NCI-H1436 treated with DMSO at 0.1 percent for 48 hours (cell line): ENCODE measurements at places on chromosomes 12 and 14.
A peak's percentile ranks its signal among the peaks of the same experiment; 100 is the strongest.

GRCh38 chr12:1083889-1084262 lies 92.9 kb downstream of the ERC1 start:
- peak; percentile 17 for DNase-seq

GRCh38 chr12:53616950-53617349 lies 9.2 kb downstream of the ATF7 start:
- no peak for DNase-seq

DNA sequence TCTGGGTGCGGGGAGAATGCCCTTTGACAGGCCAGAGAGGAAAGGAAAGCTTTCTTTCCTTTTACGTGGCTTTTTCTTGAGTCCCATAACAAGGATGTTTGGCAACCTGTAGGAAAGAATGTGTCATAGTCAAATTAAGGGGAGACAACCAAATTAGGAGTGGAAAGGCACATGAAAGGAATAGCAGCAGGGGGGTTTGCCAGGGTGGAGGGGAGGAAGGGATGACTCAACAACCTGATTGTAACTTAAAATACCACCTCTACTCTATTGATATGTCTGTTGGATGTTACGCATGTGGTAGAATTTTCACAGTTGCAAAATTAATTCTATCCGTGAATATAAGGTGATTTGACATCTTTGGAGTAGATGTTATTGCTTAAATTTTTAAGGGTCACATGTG lies 28.5 kb upstream of the MYBPC1 start:
- no peak for DNase-seq

DNA sequence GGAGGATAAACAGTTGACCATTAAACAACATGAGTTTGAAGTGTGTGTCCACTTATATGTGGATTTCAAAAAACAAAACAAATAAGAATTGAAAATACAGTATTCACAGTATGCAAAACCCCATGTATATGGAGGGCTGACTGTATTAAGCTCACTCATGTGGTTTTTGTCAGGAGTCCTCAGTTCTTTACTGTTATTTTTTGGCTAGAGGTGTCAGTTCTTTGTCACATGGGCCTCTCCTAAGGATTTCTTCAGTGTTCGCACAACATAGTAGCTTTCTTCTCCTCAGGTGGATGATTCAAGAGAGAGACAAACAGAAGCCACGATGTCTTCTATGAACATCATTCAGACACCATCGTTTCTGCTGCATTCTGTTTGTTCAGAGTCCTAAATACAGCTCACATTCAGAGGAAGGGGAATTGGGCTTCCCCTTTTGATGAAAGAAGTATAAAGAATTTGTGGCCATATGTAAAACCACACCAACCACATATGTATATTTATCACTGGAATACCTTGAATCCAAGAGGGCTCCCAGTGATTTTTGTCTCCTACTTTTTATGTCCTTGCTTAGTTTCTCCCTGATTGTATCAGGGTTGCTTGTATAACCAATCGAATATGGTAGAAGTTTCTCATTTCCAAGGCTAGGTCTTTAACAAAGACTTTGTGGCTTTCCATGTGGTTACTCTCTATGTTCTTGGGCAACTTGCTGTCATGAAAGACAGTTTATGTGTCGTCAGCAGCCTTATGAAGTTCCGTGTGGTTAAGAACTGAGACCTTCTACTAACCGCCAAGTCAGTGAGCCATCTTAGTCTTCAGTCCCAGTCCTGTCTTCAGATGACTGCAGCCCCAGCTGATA lies 18.9 kb downstream of the MNAT1 start:
- DNase-seq = no peak

GRCh38 chr14:72638021-72638420 lies 255.9 kb downstream of the DPF3 start:
- no peak for DNase-seq

- no peak for DNase-seq
Observed at GRCh38 chr12:72369423-72369959, 97.3 kb downstream of the TRHDE start.
